CD8-positive, alpha-beta T cell (primary cell): ENCODE measurements at places on chromosomes 1 and 21.
A peak's percentile ranks its signal among the peaks of the same experiment; 100 is the strongest.

- DNase-seq = no peak
Observed at GRCh38 chr1:235902677-235903542, 36.2 kb upstream of the LYST start.

GRCh38 chr1:171300401-171300800 lies 13.6 kb upstream of the FMO4 start:
- no peak for DNase-seq

- DNase-seq = no peak
Observed at GRCh38 chr1:3731583-3732433, 20.4 kb upstream of the CCDC27 start.

DNA sequence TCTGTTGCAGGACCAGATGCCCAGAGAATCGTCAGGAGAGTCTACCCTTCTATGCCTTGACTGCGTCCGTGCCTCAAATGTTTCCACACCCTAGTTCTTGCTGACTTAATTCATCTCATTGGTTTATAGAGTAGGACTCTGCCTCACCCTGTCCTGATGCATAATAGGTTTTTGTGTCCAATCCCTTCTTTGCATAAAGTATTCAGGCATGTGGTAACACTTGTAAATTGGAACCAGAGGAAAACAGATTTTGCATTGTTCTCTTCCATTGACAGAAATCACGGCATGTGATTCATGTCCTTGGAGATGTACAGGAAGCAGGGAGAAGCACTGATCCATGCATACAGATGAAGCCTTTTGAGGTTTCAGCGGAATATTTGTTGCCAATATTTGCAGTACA lies 29.5 kb downstream of the PLPPR5 start:
- DNase-seq = no peak

GRCh38 chr1:161021970-161022353 lies 1.0 kb upstream of the F11R start:
- DNase-seq = no peak

- no peak for DNase-seq
Observed at GRCh38 chr21:38819719-38820159, 14.0 kb downstream of the ETS2 start.

DNA sequence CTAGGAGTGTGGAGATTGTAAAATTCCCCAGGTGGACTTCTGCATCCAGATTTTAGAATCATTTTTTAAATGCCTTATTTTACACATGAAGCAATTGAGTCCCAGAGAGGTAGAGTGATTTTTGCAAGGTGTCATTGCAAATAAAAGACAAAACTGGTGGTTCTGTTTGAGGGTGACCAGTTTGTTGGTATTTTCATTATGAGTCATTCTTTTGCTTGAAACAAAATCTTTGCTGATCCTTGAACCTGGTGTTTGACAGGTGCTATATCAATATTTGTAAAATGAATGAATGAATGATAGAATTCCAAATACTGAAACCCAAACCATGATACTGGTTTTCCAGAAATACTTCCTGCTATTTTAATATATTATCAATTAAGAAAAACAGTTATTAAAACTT lies 44.1 kb downstream of the TTC3 start:
- DNase-seq = no peak

DNA sequence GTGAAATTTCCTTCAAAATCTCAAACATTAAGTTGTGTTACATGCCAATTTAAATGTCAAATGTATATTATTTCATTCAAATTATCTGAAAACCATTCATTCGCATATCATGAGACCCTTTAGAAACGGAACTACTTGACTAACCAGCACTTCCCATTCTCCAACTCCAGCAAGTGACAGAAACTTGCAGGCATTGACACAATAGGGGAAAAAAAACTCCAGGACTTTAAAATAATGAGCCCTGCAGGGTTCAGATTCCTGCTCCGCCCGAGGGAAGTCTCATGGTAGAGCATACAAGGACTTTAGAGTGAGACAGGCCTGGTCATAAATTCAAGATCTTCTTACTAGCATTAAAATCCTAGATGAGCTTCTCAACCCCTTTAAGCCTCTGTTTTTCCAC lies 138.9 kb downstream of the NR5A2 start:
- DNase-seq = no peak

DNA sequence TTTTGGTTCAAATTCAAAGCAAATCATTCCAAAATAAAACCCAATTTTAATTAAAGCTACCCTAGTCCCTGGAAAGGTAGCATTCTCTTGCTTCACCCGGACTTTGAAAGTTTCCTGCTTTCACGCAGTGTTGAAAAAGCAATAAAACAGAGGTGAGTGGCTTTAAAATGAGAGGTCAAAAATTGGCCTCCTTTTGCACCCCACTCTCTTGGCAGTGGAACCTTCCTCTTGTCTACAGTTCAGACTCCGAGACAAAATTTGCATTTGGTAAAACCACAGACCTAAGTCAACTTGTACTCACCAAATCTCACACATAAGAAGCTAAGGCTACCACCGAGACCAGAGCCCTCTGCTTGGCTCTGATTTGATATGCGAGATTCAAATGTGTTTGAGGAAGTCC lies 252.7 kb downstream of the TTLL7 start:
- no peak for DNase-seq

DNA sequence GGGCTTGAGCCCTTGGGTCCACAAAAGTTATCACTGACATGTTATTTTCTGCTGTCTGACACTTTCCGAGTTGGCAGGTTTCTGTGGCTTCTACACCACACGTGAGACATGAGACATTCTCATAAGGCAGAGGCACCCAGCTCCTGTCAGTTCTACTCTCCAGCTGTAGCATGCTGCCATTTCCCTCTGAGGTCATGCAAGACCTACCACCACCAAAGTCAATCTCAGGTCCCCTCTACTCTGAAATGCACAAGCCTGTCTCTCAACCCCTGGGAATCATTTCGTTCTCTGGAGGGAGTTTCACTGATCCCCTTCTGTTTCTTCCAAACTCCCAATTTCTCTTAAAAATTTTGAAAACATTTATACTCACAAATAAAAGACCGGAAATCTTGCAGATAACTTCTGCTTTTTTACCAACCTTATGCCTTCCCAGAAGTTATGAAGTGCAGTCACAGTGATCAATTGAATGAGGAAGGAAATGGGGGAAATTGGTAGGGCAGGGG lies 39.5 kb upstream of the CR2 start:
- DNase-seq = peak; percentile 31

- DNase-seq = no peak
Observed at GRCh38 chr21:36729310-36729970, 30.5 kb downstream of the SIM2 start.

DNA sequence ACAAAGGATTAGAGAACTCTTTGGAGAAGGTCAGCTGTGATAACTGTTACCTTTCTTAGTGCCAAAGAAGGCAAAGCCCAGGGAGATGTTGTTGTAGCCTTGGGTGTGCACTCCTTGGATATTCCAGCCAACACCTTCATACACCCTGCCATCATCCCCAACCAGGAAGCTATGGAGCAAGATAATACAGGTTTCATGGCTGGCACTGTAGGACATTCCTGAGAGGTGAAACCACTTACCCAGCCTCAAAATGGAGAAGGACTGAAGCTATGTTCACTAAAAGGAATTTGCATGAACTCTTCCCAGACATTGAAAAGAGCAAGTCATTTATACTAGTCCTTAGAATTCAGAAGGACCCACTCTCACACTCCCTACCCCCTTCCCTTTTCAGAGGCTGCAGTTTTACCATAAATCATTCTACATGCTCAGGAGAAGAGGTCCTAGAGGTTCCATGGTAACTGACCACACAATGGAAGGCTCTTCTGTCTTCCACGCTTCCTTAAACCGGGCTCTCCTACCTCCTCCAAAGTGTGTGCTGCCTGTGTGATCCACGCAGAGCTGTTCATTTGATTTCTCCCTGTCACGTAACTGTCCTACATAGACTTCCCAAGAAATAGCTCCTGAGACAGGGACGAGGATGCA lies 5.5 kb downstream of the PGLYRP4 start:
- no peak for DNase-seq

DNA sequence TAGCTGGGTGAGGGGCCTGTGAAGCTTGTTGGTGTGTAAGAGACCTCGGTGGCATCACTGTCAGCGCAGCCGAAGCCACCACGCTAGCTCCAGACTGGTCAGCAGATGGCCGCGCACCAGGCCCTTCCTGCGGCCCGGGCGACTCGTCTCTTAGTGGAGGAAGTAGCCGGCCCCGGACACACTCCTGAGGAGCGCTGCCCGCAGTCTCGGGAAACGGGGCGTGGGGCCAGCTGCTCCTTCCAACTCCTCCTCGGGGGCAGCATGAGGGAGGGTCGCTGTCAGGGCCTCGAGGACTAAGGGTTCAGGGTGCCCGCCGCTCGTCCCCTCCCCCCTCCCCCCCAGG lies 20.4 kb downstream of the H3-3A start:
- no peak for DNase-seq

GRCh38 chr1:32925403-32926162 lies 24.4 kb upstream of the TMEM54 start:
- DNase-seq = no peak

- DNase-seq = no peak
Observed at GRCh38 chr1:208369045-208369444, 124.9 kb upstream of the PLXNA2 start.

- DNase-seq = no peak
Observed at GRCh38 chr1:107110326-107110725, 30.5 kb upstream of the NTNG1 start.

DNA sequence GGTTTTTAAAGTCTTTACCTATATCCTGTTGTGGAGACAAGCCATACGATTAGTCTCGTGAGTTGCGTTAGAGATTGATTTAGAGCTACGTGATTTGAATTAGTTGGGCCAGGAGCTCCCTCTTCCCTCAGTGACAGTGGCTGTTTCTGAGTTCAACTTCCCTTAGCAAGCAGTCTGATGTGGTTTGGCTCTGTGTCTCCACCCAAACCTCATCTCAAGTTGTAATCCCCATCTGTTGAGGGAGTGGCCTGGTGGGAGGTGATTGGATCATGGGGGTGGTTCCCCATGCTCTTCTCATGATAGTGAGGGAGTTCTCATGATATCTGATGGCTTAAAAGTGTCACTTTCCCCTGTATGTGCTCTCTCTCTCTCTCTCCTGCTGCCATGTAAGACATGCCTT lies 192.9 kb upstream of the PTGFR start:
- no peak for DNase-seq

- no peak for DNase-seq
Observed at GRCh38 chr1:2604156-2604843, 17.7 kb downstream of the PRXL2B start.

DNA sequence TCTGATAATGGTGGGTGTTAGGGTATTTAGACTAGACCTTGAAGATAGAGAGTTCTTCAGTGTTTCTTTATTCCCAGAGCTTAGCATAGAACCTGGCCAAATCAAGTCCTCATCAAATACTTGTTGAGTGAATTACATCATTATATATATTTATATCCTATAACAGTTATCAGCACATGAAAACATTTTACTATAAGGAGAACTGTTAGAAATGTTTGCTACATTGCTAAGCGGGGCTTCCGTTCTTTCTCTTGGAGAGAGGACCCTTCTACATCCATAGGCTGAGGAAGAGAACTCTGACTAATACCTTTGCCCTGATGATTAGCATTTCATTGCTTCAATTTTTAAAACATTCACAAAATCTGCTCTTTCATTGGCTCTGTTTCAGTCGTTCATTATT lies 66.5 kb upstream of the NBL1 start:
- no peak for DNase-seq

- no peak for DNase-seq
Observed at GRCh38 chr1:223629126-223629457, 36.4 kb downstream of the CAPN8 start.

DNA sequence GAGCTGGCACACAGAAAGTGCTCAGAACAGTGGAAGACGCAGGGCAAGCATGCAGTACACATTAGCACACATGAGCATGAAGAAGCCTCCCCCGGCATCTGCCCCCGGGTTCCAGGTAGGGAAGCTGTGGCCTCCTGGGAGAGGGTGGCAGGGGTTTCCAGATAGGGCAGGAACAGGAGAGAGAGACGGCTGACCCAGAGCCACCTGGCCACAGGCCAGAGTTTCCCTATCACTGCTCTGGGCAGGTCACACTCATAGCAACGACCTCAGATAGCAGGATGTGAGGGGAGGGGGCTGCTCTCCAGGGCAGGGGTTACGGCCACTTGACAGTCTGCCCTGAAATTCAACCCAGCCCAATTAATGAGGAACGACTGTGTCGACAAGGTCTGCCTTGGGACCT lies 36.6 kb downstream of the GLIS1 start:
- no peak for DNase-seq

DNA sequence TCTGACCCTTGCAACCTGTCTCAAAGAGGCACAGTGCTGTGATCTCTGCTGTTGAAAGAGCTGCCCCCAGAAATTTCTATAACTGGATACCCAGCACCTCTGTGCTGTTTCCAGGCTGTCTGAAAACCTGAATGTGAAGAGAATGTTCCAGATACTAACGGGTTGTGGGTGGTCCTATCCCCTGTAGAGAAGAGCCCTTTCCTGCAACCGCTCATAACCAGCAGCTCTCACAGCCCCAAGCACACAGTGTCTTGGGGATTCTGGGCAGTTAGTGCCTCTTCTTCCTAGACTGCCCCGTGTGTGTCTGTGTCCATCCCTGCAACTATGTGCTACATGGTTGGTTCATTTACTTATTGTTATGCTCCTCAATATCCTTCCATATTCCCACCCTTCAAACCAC lies 104.5 kb downstream of the SUSD4 start:
- DNase-seq = no peak

- no peak for DNase-seq
Observed at GRCh38 chr1:203556047-203556851, 62.3 kb downstream of the OPTC start.

DNA sequence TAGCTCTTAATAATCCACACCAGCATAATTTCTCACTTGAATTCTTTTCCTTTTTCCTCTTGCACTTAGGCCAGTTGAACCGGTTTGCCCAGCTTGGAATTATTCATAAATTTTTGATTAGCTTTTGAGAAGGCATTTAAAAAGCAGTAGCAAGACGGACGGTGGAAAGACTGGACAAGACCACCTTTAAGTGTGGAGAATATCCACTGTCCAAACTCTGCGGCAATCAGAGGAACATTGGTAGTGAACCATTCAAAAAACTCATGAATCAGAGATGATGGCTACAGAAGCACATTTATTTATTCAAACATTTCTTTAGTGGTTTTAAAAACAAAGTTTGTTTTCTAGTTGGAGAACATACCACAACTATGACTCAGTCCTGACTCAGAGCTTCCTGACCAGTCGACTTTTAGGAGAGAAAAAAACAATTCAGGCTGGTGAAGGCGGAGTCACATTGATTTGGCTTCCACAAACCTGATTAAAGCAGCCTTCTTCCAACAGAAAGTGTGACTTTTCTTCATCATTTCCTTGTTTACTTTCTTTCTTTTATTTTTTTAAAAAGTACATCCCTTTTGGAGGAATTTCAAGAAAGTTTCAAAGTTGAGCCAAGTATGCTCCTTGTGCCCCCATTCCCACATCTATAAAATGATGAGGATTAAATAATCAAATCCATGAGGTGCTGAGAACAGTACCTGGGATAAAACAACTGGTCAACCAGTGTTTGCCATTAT lies 128.8 kb downstream of the ADSS2 start:
- DNase-seq = no peak

GRCh38 chr1:226939438-226940028 lies 561 bp upstream of the COQ8A start:
- DNase-seq = peak; percentile 74

- no peak for DNase-seq
Observed at GRCh38 chr1:224872832-224873433, 56.5 kb upstream of the DNAH14 start.
